ENCODE measurements at places on chromosomes 3 and 15. TPM values are rescaled to one million over a fixed set of nuclear protein-coding genes. Genes with fewer than 3 reads are reported as not detected.
A peak's percentile ranks its signal among the peaks of the same experiment; 100 is the strongest.

The ITGA11 gene
- 3.7 TPM for polyA plus RNA-seq

The CCK gene
- polyA plus RNA-seq: 5.9 TPM

The FAM107A gene
- 0.72 TPM for polyA plus RNA-seq

- no peak for DNase-seq
Measured at GRCh38 chr3:183350164-183350563, 78.3 kb downstream of the MCF2L2 start.

GRCh38 chr3:134892326-134892725 is 97.3 kb downstream of the EPHB1 start:
- no peak for DNase-seq

GRCh38 chr3:124201786-124202185 is 209.9 kb upstream of the ROPN1 start:
- no peak for DNase-seq

DNA sequence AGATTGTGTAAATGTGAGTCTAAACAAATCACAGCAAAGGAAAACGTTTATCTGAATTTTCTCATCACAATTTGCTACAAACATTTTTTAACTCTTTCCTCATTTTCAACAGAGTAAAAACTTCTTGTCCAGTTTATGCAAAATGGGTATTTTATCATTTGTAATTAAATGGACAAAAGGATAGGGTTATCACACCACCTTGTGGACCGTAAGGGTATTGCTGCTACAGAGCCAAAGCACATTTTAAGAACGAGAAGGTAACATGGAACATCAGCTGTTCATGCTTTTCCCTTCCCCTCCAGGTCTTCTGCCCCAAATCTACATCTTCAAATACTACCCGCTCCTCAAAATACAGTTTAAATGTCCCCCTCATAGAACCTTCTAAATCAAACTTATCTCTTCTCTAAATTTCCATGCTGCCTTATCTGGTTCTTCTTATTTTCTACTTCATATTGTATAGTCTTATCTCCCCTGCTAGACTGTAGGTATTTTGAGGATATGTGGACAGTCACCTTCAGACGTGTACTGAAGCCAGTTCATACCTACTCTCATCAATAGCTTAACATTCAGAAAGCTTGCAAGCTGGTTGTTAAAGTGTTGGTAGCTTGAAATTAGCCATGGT is 12.8 kb upstream of the SETMAR start:
- DNase-seq: peak; percentile 19

- no peak for DNase-seq
Measured at GRCh38 chr15:30065025-30065801, 17.5 kb upstream of the GOLGA8J start.

DNA sequence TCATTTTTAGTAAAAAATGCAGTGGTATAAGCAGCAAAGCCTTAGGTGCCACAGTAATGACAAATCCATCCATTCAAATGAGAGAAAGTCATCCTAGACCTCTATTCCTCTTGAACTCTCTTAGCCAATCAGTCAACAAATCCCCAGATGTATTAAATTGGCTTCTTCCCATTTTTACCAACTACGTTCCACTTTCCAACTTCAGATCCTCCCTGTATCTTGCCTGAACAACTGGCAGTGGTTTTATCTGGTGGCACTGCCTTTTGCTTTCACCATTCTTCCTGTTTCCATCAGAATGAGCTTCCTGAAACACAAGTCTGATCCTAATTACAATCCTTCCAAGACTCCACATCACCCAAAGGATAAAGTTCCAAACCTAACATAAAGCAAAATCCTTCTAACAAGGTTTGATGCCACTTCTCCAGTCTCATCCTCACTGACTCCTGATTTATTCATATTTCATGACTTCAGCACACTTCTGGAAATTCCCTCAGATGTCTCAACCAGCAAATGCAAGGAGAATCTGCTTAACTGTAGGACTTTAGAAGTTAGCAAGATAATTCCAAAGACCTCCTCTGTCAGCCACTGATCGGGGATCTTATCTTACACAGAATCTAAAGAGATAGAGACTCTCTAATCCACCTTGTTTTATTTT is 69.8 kb upstream of the SLC4A7 start:
- DNase-seq: no peak

DNA sequence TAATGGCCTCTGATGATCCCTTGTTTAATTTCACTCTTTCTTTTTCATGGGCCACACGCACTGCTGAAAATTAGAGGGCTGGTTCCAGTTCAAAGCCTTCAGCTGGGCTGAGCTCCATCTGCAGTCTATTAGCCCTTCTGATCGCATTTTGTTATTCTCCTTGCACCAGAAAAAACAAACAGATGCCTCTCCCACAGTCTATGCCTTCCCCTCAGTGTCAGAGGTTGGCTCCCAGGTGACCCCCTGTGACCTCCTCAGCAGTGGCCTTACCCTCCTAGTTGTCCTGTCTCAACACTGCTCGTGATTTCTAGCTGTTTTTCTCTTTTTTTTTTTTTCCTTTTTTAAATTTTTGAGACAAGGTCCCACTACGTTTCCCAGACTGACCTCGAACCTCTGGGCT is 77.1 kb upstream of the PRTG start:
- no peak for DNase-seq

DNA sequence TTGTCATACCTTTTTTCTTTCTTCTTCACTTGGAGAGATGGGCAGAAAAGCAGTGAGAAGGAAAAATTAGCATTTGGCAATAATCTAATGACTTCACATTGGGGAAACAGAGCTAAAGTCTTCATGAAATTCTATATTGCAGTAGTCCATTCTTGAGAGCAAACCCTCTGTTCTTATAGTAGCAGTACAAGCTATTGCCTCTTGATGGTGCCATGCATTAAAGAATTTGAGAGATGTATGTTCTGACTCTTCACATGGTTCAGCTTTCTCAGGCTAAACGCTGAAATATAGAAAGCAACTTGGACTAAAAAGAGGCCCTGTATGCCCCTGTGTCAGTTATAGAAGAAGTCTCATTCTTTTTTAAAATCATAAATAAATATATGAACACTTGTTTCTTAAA is 36.0 kb downstream of the PHLDB2 start:
- DNase-seq: no peak

- no peak for DNase-seq
Measured at GRCh38 chr3:153901991-153902390, 219.2 kb upstream of the ARHGEF26 start.

DNA sequence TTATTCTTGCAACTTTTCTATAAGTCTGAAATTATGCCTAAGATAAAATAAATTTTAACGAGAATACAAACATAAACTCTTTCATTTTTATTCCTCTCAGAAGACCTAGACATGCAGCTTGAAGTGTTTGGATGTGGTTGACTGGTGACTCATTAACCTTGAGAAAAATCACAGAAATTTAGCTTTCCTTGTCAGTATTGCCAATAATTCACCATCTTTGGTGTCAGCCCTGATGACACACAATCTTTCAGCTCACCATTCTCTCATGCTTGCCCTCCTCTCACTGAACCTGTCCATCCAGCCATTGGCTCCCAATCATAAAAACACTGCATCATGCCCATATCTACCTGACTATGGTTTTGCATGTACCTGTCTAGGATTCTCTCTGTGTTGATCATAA is 22.6 kb upstream of the TNFAIP8L3 start:
- no peak for DNase-seq

DNA sequence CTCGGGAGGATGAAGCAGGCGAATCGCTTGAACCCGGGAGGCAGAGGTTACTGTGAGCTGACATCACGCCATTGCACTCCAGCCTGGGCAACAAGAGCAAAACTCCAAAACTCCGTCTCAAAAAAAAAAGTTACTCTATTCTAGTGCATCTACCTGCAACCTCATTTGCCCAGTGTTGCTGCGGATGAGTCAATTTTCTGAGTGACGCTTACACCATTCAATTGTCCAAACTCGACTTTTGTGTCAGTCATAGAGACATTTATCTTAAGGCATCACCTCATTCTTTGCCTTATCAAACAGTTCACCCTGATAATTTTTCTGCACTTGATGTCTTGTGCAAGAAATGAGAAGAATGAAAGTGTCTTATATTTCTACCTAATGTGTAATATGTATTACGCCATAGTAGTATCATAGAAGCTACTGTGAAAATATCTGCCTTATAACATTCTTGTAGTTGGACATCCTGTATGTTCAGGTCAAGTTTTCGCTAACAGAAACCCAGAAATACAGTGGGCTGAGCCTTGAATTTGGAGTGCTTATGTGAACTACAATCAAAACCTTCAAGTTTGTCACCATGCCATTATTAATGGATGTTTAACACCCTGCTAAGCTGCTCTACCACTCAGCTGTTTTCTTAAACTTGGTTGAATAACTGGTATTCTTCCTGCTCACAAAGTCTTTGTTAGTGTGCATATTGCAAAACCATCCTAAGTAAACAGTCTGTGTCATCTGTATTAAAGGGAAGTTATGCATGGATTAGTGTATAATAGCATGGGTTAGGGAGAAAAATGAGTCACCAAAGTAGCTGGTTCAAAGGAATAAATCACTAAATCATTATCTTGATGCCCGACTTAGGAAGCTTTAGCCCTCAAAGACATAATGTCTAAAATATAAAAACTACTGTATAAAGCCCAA is 531.0 kb upstream of the NR2F2 start:
- DNase-seq: no peak

- no peak for DNase-seq
Measured at GRCh38 chr3:160003520-160004128, 15.0 kb downstream of the IL12A start.
